ENCODE measurements at places on chromosomes 3 and 15.

DNA sequence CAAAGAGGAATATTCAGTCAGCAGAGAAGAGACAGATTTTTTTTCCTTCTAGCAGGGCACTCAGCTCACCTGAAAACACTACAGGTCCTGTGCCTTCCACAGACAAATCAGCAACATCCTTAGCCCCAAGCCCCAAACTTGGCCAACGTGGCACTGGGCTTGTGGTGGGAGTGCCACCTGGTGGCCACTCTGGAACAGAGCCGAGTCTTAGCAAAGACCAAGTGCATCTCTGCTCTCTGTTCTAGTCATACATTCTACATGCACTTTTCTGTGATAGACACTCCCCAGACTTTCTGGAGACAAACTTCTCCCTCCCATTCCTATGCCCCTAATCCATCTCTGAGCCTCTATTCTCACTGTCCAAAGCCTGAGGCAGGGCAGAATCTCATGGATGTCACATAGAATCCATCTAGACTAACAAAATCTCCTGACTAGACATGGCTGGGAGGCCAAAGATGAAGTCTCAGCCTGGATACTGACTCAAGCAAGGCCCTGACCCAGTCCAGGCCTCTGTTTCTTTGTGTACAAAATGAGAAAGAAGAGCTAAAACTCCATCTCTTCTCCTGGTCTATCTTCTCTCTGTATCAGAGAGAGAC lies 5.1 kb upstream of the SEMA7A start:
- DNase-seq: peak; percentile 74

DNA sequence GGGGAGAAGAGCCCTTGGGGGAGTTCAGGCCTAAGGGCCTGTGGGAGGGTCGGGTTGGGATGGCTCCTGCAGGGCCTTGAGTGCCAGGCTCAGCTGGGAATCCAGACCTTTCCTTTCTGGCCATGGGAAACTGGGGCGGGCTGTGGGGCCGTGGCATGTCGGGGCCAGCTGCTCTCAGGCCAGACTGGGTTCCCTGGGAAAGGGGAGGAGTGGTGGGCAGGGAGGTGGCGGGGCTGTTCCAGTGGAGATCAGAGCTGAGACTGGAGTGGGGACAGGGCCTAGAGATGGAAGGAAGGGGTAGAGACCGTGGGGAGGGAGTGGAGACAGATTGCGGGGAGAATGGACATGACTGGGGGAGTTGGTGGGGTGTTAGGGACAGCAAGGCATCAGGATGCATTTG lies 20.3 kb downstream of the FBLN2 start:
- DNase-seq: no peak

DNA sequence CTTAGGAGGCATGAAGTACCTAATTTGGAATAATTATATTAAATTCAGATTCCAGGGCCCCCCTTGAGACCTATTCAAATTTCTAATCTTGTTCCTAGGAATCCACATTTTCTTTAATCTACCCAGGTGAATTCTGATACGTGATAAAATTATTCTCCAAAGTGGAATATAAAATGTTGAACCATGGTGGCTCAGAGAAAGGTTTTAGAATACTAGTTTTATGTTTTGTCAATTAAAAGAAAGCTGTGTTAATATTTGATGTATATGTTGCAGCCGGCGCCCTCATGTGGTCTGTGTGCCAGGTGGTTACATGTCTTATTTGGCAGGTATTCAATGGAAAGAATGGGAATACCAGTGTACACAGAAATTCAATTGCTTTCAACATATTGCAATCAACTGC lies 321.8 kb downstream of the FEZF2 start:
- peak; percentile 11 for DNase-seq

DNA sequence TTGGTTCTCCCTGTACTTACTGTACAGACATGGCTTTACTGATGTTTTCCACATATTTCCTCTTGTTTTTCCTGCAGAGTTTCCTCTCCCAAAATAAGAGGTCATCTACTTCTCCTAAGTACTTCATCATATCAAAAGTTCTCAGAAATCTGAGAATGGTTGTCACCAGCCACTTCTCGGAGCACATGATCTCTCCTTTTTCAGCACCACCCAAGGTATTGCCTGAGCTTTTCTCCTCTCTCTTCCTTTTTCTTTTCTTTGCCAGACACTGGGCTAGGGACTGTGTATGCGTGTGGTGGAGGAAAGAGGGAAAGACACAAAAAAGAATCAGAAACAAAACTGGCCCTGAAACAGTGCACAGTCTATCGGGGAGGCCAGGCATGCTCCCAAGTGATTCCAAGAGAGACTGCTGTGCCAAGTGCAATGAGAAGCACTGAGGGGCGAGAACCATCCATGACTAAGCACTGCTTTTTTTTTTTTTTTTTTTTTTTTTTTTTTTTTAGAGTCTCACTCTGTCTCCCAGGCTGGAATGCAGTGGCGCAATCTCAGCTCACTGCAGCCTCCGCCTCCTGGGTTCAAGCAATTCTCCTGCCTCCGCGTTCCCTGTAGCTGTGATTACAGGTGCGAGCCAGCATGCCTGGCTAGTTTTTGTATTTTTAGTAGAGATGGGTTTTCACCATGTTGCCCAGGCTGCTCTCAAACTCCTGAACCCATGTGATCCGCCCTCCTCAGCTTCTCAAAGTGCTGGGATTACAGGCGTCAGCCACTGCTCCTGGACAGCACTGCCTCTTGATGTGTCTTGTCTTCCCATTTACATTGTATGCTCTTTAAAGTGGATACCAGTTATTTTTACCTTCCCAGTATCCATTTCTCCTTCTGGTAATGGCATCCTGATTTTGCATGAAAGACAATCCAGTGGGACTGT lies 194.0 kb upstream of the FEZF2 start:
- DNase-seq: peak; percentile 90

DNA sequence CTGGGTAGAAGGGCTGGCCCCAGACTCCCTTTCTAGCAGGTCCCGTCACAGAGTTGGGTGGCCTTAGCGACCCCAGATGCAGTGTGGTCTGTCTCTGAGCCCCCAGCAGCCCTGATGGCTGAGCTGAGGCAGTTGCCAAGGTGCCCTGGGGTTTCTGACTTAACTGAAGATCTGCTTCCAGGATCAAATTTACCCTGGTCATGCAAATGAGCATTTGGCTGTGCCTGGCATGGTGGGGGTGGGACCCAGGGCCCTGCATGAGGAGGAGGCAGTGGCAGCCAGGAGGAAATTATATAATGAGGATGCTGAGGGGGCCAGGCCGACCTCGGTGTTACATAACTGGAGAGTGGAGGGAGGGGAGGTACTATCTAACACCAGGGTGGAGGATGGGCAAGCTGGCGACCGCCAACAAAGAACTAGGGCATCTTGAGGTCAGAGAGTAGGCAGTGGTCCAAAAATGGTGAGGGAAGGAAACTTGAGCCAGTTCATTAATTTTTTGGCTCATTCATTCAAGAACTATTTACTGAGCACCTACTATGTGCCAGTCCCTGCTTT lies 16.4 kb downstream of the PLEKHO2 start:
- no peak for DNase-seq

DNA sequence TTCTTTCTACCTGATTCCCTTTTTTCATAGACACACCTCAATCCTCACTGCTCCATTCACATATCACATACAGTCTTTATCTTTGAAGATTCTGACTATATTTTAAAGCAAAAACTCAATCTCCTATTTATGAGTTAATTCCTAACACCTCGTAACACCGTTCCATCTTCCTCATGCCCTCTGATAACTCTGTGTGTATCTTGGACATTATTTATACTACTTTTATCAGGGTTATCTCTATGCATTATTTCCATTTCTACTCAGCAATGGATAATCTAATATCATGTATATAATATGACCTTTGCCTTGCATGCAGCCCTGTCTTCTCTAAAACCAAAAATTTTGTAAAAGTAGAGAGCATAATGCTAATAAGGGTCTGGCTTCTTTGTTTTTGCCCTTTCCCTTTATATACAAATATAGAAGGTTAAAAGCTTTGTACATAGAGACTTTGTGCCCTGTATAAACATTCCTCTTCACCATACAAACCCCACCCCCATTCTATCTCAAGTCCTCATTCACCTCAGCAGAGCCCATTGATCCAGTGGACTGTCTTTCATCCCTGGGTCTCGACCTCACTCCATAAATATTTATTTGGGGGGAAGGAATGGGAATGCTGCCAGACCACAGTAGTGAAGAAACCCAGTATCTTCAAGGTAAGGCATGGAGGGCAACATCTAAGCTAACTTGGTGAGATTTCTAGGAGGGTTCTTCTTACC lies 21.8 kb downstream of the TRIM42 start:
- DNase-seq: no peak

DNA sequence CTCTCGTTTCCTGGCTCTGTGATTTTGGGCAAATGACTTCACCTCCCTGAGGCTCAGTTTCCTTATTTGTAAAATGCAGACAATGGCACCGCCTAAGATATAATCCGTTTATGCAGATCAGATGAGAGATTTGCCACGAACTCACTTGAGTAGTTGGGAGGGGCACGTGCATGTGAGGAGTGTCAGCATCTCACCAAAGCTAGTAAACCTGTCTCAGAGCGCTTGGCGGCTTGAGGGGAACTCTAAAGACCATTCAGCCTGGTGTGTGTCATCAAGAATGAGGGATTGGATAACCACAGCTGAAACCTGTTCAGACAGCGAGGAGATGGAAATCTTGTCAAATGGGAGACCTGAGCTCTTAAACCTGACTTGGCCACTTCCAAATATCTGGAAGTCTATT lies 48.7 kb downstream of the BDH1 start:
- DNase-seq: no peak

GRCh38 chr3:150738688-150739087 lies 24.3 kb downstream of the SIAH2 start:
- DNase-seq: no peak

- no peak for DNase-seq
Measured at GRCh38 chr3:84943379-84943778, 15.4 kb upstream of the CADM2 start.

DNA sequence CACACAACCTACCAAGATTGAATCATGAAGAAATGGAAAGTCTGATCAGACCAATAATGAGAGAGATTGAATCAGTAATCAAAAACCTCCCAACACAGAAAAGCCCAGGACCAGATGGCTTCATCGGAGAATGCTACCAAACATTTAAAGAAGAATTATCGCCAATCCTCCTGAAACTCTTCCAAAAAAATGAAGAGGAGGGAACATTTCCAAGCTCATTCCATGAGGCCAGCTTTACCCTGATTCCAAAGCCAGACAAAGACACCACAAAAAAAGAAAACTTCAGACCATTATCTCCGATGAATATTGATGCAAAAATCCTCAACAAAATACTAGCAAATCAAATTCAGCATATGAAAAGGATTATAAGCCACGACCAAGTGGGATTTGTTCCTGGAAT lies 94.1 kb downstream of the SENP2 start:
- peak; percentile 83 for DNase-seq

GRCh38 chr3:66803206-66803605 lies 194.9 kb upstream of the KBTBD8 start:
- DNase-seq: no peak

DNA sequence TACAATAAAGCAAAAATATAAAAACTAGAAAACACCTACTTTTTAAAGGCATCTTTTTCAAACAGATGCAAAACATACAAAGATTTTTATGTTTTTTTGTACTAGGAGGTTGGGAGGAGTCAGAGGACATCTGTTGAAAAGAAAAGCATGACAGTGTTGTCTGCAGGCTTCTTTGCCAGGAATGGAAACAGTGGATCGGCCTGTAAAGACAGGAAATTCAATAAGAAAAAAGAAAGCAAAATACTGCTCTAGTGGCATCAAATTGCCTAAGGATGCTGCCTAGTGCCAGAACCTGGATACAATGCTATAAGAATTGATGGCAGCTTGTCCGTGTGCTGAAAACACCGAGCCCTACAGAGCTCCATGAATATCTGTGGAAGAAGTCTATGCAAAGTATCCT lies 69.9 kb downstream of the TBC1D5 start:
- peak; percentile 39 for DNase-seq

GRCh38 chr3:50587806-50588758 lies 18.8 kb downstream of the HEMK1 start:
- no peak for DNase-seq

DNA sequence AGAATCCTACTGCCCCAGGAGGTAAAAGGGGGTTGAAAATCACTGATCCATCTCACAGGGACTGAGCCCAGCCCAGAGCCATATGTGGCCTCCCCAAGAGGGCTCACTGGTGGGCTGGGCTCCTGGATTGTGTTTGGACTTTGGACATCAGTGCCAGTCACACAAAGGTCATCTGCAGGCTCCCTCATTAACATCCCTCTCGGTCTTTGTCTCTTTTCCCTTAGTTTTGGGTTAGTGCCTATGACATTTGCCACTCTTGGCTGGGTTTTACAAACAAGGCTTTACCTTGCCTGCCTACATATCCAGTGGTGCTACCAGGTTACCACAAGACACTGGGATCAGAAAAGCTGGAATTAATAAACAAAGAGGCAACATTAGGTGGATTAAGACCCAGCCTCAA lies 27.9 kb downstream of the IFT122 start:
- DNase-seq: no peak

DNA sequence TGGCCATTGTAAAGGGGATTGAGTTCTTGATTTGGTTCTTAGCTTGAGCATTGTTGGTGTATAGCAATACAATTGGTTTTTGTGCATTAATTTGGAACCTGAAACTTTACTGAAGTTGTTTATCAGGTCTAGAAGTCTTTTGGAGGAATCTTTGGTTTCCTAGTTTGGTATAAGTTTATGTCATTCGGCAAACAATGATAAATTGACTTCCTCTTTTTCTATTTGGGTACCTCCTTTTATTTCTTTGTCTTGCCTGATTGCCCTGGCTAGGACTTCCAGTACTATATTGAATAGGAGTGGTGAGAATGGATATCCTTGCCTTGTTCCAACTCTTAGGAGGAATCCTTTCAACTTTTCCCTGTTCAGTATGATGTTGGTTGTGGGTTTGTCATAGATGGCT lies 32.1 kb downstream of the SPESP1 start:
- DNase-seq: no peak

- DNase-seq: peak; percentile 32
Measured at GRCh38 chr3:73351423-73352071, 273.2 kb downstream of the PDZRN3 start.

GRCh38 chr3:188507244-188507720 lies 353.3 kb downstream of the LPP start:
- DNase-seq: peak; percentile 95

GRCh38 chr15:87761736-87762509 lies 494.6 kb downstream of the NTRK3 start:
- no peak for DNase-seq

- no peak for DNase-seq
Measured at GRCh38 chr3:36606871-36607765, 157.2 kb downstream of the DCLK3 start.
